Uterus (tissue), 4 donors: ENCODE measurements at places on chromosomes 11 and 22.

- no peak for DNase-seq
These were observed 42.0 kb upstream of the CXCR5 start for GRCh38 chr11:118841469-118842242.

DNA sequence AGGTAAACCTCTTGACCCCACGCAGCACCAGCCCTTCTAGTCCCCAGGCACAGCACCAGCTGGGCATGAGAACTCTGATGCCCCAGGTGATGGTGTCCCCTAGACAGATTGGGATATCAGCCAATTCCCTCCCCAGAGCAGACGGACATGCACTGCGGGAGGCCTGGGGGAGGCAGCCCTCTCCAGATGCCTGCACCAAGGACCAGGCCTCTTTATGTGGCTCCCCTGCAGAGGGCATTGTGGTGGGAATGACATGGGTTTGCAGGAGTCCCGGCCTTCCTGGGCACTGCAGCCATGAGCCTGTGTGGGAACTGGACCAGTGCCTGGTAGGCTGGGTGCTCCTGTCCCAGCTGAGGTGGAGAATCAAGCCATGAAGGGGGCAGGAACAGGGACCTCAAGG lies 25.9 kb downstream of the PPM1F start:
- no peak for DNase-seq

DNA sequence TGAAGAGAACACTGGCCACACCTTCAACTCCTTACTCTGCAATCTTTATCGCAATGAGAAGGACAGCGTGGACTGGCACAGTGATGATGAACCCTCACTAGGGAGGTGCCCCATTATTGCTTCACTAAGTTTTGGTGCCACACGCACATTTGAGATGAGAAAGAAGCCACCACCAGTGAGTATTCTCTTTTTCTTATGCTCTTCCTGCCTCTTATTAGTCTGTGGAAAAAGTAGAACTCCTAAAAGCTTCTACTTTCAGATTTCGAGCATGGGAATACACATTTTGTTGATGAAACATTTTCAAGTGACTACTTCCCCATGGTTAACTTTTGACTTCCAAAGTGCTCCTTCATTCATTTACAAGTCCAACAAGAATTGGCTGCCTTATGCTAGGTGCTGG lies 20.9 kb downstream of the ALKBH3 start:
- DNase-seq: no peak

DNA sequence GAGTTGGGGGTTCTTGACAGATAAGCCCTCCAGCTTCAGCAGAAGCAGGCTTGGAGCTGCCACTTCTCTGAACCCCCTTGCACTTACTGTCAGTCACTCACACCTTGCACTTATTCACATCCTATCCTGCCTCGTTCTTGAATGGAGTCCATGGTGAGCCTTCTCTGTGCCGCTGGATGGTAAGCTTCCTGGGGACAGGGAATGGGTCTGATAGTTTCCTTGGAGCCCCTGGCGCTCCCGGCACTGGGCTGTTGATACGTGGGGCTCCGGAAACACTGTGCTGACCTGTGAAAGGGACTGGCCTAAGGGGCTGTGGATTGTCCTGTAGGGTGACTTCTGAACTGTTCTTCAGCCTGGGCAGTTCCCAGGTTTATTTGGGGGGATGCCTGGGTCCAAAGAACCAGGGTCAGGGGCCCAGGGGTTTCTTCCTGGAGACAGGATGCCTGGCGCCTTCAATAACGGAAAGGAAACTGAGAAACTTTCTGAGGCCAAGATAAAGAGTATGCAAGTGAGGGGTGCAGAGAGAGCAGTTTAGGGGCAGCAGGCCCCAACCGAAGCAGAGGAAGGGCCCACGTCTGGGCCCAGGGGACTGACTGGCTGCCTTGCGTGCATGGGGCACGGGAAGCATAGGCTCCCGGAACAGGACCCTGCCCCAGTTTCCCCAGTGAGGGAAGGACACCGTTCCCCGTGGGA lies 709 bp upstream of the ST3GAL4 start:
- DNase-seq: no peak

DNA sequence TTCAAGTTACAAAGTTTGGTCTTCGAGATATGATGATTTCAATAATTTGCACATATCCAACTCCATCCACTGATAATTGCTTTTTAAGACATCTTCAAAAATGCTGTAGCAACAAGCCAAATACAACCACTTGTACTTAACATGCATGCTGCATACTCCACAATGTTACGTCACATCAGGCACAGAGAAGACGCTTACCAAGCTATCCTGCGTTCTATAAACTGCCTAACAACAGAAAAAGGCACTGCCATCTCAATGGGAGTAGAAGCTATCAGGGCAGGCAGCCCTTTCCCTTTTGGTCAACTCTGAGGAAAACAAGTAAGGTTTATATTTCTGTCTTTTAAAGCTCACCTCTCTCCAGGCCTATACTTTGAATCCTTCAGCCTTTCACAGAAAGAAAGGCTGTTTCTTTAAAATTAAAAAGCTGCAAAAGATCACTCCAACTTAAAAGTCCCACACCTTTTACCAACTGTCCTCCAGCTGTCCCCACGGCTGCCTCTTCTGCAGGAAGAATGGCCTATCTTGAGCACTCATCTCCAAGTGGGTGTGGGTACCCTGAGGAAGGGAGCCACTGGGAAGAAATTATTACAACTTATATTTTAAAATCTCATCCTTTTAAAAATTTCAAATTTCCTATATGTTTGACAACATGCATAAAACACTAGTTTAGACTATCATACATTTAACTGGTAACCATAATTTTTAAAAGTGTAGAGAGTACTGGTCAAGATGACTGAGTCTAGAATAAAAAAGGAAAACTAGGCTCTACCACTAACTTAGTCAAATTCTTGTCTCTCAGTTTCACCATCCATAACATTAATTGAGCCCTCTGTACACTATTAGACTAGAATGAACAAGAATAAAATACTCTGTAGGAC lies 14.5 kb downstream of the PHF21A start:
- no peak for DNase-seq

- DNase-seq: no peak
These were observed 3.6 kb upstream of the VPS37C start for GRCh38 chr11:61164606-61165424.

- no peak for DNase-seq
These were observed 222.3 kb downstream of the ETS1 start for GRCh38 chr11:128365044-128365443.

DNA sequence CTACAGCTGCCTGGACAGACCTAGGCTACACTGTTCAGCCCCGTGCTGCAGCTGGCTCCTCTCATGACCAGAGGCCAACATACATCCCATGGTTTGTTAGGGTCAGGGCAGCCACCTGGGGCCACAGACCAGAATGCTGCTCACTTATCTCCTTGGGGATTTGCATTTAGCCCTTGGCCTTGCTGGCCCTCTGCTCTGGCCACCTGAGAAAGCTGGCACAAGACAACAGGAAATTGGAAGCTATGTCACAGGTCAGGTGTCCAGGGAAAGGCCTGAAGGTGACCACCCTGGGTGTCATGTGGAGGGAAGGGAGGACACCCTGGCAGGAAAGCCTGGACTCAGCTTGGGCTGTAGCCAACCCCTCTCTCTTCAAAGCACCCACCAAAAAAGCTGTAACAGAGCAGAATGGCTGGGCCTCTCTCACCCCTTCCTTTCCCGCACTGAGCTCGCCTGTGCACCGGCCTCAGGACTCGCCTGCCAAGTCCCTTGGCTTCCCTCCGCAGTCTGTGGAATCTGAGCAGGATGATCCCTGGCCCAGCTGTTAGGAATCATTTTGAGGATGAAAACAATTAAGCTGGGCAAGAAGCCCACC lies 86.3 kb downstream of the SNX19 start:
- DNase-seq: peak; percentile 53

GRCh38 chr11:78207532-78208256 lies 19.0 kb downstream of the USP35 start:
- no peak for DNase-seq

GRCh38 chr11:59574467-59574866 lies 41.1 kb downstream of the OSBP start:
- DNase-seq: no peak

GRCh38 chr11:85663080-85663752 lies 1.7 kb downstream of the CREBZF start:
- DNase-seq: no peak

- no peak for DNase-seq
These were observed 10.1 kb upstream of the OSBP start for GRCh38 chr11:59625703-59626102.

GRCh38 chr11:88363648-88364065 lies 26.1 kb upstream of the CTSC start:
- DNase-seq: no peak

- no peak for DNase-seq
These were observed 46.8 kb downstream of the PPP2R1B start for GRCh38 chr11:111719379-111719778.

DNA sequence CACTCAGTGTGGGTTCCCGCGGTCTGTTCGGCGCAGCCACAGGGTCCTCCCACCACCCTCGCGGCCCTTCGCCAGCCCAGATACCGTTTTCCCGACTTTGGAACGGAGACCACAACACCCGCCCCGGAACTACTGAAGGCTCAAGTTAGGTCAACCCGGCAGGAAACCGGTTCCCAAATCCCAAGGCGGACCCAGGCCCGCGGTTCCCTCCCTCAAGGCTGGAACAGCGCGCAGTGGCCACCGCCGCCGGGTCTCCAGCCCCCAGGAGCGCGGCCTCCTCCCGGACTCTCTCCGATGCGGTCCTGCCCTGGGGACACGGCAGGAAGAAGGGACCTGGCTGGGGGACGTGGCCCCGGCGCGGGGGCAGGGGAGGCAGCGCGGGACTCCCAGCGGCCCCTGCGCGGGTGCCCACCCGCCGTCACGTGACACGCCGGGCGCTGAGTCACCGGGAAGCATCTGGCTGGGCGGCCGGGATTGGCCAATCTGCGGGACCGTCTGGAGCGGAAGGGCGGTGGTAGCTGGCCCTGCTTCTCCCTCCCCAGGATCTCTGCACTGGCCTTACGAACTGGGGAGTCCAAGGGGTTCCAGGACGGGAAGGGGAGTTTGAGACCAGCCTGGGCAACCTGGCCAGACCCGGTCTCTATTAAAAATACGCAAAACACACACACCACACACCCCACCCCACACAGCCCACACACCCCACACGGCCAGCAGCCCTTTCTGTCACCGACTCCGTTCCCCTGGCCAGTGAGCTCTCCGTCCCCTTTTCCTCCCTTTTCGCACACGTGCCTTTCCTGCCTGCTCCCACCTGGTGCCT lies 21.5 kb upstream of the MALAT1 start:
- peak; percentile 97 for DNase-seq
